ENCODE measurements at places on chromosomes 2 and 18. TPM values are rescaled to one million over a fixed set of nuclear protein-coding genes. Genes with fewer than 3 reads are reported as not detected.
A peak's percentile ranks its signal among the peaks of the same experiment; 100 is the strongest.

The IL36B gene
- total RNA-seq, result not detected

DNA sequence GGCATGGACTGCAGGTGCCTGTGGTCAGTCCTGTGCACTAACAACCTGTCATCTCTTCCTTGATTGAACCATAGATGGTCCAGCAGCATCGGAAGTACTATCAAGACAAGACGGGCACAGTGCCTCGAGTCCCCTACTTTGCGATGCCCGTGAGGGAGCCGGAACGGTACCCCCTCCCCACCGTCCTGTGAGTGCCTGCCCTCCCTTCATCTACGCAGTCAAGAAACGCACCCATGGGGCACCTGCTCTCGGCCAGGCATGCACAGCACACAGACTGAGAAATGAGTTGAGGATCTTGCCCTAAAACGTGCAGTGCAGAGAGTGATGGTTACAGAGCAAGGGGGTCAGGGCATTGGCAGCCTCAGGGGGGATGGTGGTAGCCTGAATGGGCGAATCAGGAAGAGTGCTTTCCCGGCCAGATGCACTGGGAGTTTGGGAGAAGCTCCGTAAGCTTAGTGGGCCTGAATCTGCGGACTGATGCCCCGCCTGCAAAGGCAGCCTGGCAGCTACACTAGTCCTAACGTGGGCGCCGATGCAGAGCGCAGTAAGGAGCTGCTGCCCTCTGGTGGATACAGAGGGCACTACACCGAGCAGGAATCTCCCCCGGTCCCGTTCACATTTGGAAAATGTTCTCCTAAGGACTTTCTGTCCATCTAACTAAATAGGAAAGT lies 63.6 kb downstream of the CIB4 start:
- H3K4me3 ChIP-seq, result no peak overlapping the region
- no peaks in the 10 kb centered on the region for H3K27me3 ChIP-seq
- H3K36me3 ChIP-seq, result no peaks in the 10 kb centered on the region

DNA sequence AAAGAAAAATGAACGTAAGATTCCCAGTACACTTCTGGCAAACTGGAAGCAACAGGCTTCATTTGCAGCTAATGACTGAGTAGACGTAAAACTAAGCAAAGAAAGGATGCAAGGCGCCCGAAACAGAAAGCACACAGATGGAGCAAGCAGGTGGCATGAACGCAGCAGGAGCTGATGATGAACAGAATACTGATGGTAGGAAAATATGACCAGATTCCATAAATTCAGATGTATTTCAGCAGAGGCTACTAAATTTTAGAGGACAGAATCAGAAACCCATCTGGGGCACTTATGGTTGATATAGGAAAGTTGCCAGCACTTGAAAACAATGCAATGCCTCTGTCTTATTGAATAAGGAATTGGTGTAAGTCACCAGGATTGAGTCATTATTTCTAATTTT lies 658.7 kb upstream of the LINC00305 start:
- DNase-seq, result no peak
- no peak overlapping the region for H3K27ac ChIP-seq
- 0 out of 2 replicates have a peak, but pooled peaks cover 2% of the 10 kb centered on the region for H3K27me3 ChIP-seq
- no peaks in the 10 kb centered on the region for H3K4me1 ChIP-seq
- H3K4me3 ChIP-seq, result no peak overlapping the region
- H3K36me3 ChIP-seq, result no peaks in the 10 kb centered on the region

DNA sequence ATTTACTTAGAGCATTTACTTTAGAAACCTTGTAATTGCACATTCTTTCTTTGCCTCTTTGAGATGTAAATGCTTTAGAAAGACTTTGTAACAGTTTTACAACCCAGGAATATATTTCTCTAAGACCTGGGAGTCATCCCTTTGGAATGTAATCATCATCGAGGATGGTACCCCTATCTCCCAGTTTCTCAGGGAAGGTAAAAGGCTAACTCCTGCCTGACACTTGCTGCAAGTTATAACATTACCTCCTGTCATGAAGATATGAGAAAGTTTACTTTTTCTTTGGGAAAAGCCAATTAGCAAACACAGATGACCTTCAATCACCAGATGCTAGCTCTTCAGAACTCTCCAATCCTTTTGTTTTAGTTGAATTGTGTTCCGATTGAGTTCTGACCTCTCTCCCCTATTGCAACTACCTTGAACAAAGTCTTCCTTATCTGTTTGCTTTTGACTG lies 420.3 kb upstream of the FSIP2 start:
- no peaks in the 10 kb centered on the region for H3K36me3 ChIP-seq
- no peak overlapping the region for H3K27ac ChIP-seq
- H3K4me1 ChIP-seq, result no peaks in the 10 kb centered on the region
- H3K27me3 ChIP-seq, result no peaks in the 10 kb centered on the region
- H3K4me3 ChIP-seq, result no peak overlapping the region
- no peak for DNase-seq

- H3K27me3 ChIP-seq, result no peaks in the 10 kb centered on the region
- no peaks in the 10 kb centered on the region for H3K4me1 ChIP-seq
- H3K36me3 ChIP-seq, result no peaks in the 10 kb centered on the region
- H3K4me3 ChIP-seq, result no peak overlapping the region
- H3K27ac ChIP-seq, result no peak overlapping the region
Observed at GRCh38 chr18:9869715-9870430, 15.9 kb upstream of the TXNDC2 start.

GRCh38 chr2:36918307-36918706 lies 48.0 kb downstream of the STRN start:
- peak; percentile 52 for DNase-seq
- no peak overlapping the region for H3K4me3 ChIP-seq
- H3K36me3 ChIP-seq, result peaks cover 4% of the 10 kb centered on the region
- H3K27ac ChIP-seq, result peak overlapping the region; percentile 11

- no peak overlapping the region for H3K4me3 ChIP-seq
- no peak overlapping the region for H3K27ac ChIP-seq
- DNase-seq, result no peak
- H3K36me3 ChIP-seq, result no peaks in the 10 kb centered on the region
Observed at GRCh38 chr18:67517444-67517765, 885 bp upstream of the DSEL start.

GRCh38 chr2:196263181-196263747 lies 91.9 kb upstream of the STK17B start:
- peak overlapping the region; percentile 59 for H3K27ac ChIP-seq
- no peaks in the 10 kb centered on the region for H3K36me3 ChIP-seq
- peak overlapping the region; percentile 38 for H3K4me3 ChIP-seq
- H3K4me1 ChIP-seq, result peaks cover 55% of the 10 kb centered on the region

The LRRC30 gene
- not detected for total RNA-seq

- H3K36me3 ChIP-seq, result no peaks in the 10 kb centered on the region
- no peak overlapping the region for H3K27ac ChIP-seq
- no peaks in the 10 kb centered on the region for H3K27me3 ChIP-seq
- no peak overlapping the region for H3K4me3 ChIP-seq
- DNase-seq, result no peak
Observed at GRCh38 chr18:57930476-57930875, 113.5 kb upstream of the NEDD4L start.

The SUMO1 gene
- 89.8 TPM for total RNA-seq

The ABCG8 gene
- not detected for total RNA-seq

DNA sequence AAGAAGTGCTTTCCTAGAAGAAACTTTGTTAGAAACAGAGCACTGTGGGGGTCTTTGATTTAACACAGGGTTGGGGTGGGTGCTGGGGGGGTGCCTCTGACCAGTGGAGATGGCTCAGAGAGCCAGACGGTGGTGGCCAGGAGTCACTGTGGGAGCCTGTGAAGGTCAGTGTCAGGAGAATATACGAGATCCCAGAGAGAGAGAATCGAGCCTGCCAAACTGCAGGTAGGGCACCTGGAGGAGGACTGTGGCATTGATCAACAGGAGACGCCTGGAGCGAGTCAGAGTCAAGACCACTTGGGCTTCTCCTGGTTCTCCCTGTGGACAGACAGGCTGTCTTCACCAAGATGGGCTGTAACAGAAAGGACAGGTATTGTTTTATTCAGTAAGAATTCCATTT lies 136.5 kb upstream of the TWIST2 start:
- H3K4me3 ChIP-seq, result no peak overlapping the region
- no peaks in the 10 kb centered on the region for H3K27me3 ChIP-seq
- H3K36me3 ChIP-seq, result no peaks in the 10 kb centered on the region
- H3K4me1 ChIP-seq, result no peaks in the 10 kb centered on the region

GRCh38 chr2:148781544-148781943 lies 93.5 kb upstream of the KIF5C start:
- H3K27ac ChIP-seq, result no peak overlapping the region
- no peak overlapping the region for H3K4me3 ChIP-seq
- peaks cover 22% of the 10 kb centered on the region for H3K36me3 ChIP-seq
- H3K27me3 ChIP-seq, result no peaks in the 10 kb centered on the region
- no peak for DNase-seq
- H3K4me1 ChIP-seq, result no peaks in the 10 kb centered on the region

The ABCB11 gene
- not detected for total RNA-seq

GRCh38 chr2:12588986-12589385 lies 127.8 kb upstream of the TRIB2 start:
- no peaks in the 10 kb centered on the region for H3K36me3 ChIP-seq
- no peak overlapping the region for H3K4me3 ChIP-seq
- H3K27me3 ChIP-seq, result no peaks in the 10 kb centered on the region
- DNase-seq, result no peak
- H3K4me1 ChIP-seq, result peaks cover 26% of the 10 kb centered on the region
- H3K27ac ChIP-seq, result no peak overlapping the region

DNA sequence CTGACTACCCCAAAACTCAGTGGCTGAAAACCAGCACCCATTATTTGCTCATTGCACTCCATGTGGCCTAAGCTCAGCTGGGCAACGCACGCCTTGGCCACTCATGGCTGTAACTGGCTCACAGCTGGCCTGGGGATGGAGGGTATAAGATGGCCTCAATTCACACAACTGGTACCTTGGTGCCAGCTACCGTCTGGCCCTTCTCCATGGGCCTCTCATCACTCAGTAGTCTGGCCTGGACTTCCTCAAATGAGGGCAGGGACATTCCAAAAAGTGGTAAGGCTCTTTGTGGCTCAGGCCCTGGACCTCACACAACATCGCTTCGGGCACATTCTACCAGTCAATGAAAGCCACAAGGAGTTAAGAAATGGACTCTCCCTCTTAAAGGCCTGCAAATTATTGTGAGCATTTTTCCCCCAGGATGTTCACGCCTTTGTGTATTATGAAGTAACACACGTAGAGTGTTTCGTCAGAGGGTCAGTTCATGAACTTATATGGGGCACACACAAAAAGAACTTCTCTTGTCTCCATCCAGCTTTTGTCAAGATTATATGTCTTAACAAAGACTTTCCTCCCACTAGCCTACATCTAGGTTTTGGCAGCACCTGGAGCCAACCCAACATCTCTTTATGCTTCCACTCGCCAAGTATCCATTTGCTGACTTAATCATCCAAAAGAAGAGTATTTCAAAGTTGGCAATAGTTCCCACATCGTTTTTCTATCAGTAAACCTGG lies 145.2 kb downstream of the CCBE1 start:
- no peaks in the 10 kb centered on the region for H3K27me3 ChIP-seq
- no peak overlapping the region for H3K27ac ChIP-seq
- no peaks in the 10 kb centered on the region for H3K4me1 ChIP-seq
- H3K36me3 ChIP-seq, result no peaks in the 10 kb centered on the region
- H3K4me3 ChIP-seq, result no peak overlapping the region
- no peak for DNase-seq

- H3K4me3 ChIP-seq, result no peak overlapping the region
- H3K27ac ChIP-seq, result no peak overlapping the region
- peaks cover 74% of the 10 kb centered on the region for H3K36me3 ChIP-seq
- no peak for DNase-seq
Observed at GRCh38 chr2:85628658-85629057, 12.7 kb downstream of the USP39 start.

DNA sequence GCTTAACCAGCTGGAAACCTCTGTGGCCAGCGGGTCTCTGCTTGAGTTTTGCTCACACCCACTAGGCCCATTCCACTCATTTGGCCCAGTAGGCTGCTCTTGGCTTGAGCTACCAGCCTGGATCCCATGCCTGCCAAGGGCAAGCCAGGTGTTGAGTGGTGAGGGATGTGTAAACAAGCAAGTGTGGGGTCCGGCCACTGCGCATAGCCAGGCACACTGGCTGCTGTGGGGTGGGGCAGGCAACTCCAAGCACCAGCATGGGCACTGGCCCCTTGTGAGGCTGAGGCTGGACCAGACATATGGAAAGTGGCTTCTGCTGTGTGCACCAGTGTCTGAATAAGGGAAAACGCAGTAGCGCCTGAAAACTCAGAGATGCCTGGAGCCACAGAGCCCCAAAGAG lies 732.7 kb downstream of the NR4A2 start:
- no peak overlapping the region for H3K27ac ChIP-seq
- no peak overlapping the region for H3K4me3 ChIP-seq
- no peaks in the 10 kb centered on the region for H3K27me3 ChIP-seq
- DNase-seq, result no peak
- H3K36me3 ChIP-seq, result no peaks in the 10 kb centered on the region

The KCNIP3 gene
- not detected for total RNA-seq

DNA sequence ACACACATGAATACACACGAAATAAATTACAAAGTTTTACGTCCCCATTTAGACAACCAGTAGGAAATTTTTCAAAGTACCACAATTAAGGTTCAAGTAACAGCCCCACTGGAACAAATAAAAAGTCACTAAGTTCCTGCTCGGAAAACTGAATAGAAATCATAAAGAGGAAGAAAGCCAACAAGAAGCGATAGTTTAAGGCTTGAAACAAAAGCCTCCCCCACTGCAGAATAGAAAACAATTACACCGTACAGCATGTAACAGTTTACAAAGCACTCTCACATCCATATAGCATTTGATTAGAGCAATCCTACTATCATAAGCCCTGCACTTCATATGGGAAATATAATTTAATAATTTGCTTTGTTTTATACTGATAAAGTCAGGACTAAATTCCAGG lies 15.5 kb downstream of the KLF7 start:
- H3K4me3 ChIP-seq, result no peak overlapping the region
- no peak overlapping the region for H3K27ac ChIP-seq
- H3K4me1 ChIP-seq, result peaks cover 10% of the 10 kb centered on the region

GRCh38 chr2:106189764-106190468 lies 4.2 kb downstream of the UXS1 start:
- no peak overlapping the region for H3K27ac ChIP-seq
- H3K27me3 ChIP-seq, result no peaks in the 10 kb centered on the region
- no peak for DNase-seq
- H3K36me3 ChIP-seq, result no peaks in the 10 kb centered on the region

The IL1RN gene
- not detected for total RNA-seq

- H3K36me3 ChIP-seq, result peaks cover 6% of the 10 kb centered on the region
- no peak for DNase-seq
- peak overlapping the region; percentile 60 for H3K27ac ChIP-seq
- peaks cover 49% of the 10 kb centered on the region for H3K4me1 ChIP-seq
- H3K4me3 ChIP-seq, result no peak overlapping the region
Observed at GRCh38 chr18:79300413-79300812, 95.3 kb upstream of the NFATC1 start.
